ENCODE measurements at places on chromosomes 6 and 20.

- DNase-seq = no peak
Measured at GRCh38 chr6:128606611-128607010, 86.2 kb upstream of the PTPRK start.

GRCh38 chr6:169345146-169345545 is 91.5 kb upstream of the THBS2 start:
- no peak for DNase-seq

- no peak for DNase-seq
Measured at GRCh38 chr6:136737374-136737844, 54.9 kb downstream of the MAP3K5 start.

DNA sequence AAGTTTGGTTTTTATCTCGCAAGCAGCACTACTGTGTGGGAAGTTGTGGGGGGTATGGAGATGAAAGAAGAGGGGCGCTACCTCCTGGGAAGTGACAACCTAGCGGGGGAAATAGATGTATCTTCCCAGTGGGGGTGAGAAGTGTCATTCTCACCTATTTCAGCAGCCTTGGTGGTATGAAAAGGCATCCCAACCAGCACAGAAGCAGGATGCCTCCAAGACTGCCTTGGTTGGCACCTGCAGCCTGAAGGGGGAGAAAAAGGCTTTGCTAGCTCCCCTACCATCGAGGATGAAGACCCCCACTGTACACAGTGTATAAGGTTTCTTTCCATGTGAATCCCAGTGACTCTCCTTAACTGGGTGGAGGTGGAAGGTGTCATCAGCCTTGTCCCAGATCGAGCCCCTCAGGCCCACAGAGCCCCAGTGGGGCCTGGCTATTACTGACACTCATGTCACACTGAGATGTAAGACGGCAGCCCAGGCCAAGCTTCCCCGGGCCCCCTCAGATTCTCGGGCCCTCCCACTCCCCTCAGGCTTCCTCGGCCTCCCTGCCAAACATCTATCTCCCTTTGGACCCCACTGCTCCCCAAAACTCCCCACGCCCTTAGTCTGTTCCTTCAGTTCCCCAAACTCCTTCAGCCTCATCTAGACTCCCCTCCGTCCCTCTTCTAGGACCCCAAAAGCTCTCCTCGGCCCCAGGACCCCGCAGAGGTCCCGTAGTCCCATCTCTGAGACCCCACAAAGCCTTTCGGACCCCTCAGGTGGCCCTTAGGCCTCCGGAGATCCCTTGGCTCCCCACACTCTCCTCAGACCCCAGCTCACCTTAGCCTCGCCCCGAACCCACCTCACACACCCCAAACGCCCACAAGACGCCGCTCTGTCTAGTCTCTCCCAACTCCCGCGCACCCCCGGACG is 688 bp downstream of the COMMD7 start:
- no peak for DNase-seq

GRCh38 chr20:18986146-18986830 is 172.7 kb downstream of the SCP2D1 start:
- no peak for DNase-seq

DNA sequence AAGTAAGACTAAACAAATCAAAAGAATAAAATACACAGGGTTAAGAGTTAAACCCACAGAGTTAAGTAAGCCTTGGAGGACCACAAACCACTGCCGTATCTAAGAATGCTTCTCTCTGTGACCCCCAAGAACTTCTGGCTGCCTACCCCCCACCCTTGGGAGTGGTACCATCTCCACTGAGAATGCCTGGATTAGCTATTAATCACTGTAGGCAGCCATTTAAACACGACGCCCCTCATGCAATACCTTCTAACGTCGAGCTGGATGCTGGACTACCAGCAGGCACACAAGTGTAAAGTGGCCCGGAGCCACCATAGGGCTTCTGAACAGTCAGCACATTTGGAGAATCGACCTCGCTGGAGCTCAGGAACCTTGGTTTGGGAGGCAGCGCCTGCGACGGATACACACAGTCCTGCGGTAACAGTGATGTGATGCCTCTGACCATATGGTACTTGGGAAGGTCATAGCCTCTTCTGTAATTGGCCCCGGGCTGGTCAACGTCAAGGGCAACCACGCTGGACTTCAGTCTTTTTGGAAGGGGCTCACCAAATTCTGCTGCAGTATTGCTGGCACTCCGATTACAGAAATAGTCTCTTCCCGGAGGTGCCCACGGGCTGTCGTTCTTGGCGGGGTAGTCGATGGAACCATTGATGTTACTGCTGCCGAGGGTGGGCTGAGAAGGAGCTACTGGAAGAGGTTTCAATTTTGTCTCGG is 18.0 kb downstream of the ZNF217 start:
- DNase-seq = no peak

DNA sequence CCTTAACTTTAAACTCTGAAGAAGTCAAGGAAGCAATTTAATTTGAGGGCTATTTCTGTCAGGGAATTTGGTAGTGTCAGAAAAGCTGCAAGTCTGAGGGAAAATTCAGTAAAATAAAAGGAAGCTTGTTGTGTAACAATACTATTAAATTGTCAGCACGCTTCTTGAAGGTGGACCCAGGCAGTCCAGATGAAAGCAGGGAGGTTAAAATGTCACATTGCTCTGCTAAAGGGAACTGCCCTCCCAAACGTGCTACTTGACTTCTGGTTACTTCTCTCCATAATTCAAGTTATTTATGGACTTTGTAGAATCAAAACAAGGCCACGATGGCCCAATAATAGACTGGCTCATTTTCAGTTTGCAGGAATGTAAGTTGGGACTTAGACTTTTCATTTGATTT is 28.2 kb upstream of the ARMC2 start:
- DNase-seq = no peak

GRCh38 chr6:127300411-127300810 is 33.7 kb downstream of the RNF146 start:
- no peak for DNase-seq

GRCh38 chr6:167696296-167696695 is 130.4 kb upstream of the AFDN start:
- peak; percentile 22 for DNase-seq

- no peak for DNase-seq
Measured at GRCh38 chr20:1880529-1881239, 14.5 kb upstream of the SIRPA start.

GRCh38 chr6:71412559-71413140 is 124.0 kb downstream of the OGFRL1 start:
- no peak for DNase-seq

DNA sequence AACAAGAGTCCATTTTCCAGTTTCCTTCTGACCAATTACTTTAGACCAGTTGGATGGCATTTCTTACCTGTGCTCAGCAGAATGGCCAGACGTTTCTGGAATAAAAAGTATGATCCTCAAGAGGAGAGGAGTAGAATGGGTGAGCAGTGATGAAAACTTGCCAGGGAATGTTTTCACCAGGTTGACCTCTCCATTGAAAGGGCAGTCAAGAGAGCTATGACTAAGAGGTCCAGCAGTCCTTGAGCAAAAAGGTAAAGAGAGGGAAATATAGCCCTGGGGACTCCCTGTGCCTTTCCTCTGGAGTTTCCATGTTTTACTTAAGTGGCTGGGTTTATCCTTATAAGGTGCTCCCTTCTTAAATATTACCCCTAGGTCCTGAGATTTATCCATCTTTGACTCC is 210.9 kb downstream of the TBX18 start:
- no peak for DNase-seq

DNA sequence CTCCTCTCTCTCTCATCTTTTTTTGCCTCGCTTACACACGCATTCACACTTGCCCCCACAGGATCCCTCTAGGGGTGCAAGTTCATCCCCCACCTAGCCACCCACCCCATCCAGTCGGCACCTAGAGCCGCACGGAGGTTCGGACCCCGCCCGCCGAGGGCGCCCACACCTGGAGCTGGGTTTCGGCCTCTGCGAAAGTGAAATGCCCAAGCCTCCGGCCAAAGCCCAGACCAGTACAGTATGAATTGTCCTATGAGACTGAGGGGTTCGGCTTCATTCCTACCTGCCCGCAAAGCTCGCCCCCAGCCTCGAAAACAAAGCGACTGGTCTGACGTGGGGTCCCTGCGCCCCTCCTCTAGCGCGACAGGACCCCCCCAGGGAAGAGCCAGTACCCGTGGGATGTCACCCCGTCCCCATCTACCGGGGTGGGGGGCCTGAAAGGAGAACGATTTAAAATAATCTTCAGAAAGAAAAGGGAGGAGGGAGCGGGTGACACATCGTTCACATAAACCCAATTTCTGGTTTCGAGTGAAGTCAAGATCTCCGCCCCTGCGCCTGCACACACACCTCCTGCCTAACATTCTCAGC is 1.5 kb downstream of the TFAP2A start:
- DNase-seq = no peak

DNA sequence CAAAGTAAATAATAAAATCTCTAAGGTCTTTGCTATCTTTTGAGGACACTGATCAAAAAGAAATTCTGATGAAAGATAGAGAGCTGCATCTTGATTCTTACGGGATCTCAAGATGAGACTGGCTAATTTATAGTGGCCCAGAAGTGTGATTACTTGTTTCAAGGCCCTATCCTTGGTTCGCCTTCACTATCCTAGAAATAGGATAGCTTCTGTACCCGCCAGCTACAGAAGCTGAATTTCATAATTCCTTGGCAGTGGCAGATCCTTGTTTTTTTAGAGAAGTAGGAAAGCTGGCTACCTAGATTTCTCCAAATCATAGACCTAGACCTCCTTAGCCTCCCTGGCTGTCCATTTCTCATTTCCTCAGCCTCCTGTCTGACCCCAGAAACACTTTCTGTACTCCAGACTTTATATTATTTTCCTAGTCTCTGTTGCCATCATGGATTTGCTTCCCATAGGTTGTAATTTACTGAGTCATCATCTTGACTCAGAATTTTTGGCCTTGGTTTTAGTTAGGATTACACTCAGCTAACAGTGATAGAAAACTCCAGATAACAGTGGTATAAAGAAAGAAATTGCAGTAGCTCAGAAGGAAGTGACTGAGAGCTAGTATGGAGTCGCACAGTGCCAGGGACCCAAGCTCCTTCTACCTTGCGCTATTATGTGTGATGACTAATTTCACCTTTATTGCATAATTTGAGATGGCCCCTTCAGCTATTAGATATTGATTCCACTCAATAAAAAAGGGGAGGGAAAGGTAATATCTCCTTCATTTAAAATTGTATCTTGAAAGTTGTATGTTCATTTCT is 27.7 kb downstream of the PHF3 start:
- DNase-seq = no peak

- DNase-seq = no peak
Measured at GRCh38 chr20:57412347-57413029, 21.3 kb downstream of the RBM38 start.

- peak; percentile 9 for DNase-seq
Measured at GRCh38 chr20:57390604-57391438, at the start of gene RBM38. Gene RBM38, plus strand, starts transcription at chr20:57391396. Its CDS starts 186 bp downstream, at chr20:57391582.

DNA sequence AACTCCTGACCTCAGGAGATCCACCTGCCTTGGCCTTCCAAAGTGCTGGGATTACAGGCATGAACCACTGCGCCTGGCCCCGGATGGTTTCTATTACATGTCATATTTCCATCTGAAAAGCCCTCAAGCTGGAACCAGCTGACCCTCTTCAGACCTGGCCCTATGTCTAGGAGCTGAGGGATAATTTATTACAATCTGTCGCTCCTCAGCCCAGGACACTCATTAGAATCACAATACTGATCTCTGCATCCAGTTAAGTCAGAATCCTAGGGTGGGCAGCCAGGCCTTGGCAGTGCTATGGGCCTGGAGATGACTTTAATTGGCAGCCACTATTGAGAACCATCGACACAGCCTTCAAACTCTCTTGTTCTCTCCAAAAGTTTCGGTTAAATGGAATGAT is 162.6 kb upstream of the SNX9 start:
- no peak for DNase-seq

DNA sequence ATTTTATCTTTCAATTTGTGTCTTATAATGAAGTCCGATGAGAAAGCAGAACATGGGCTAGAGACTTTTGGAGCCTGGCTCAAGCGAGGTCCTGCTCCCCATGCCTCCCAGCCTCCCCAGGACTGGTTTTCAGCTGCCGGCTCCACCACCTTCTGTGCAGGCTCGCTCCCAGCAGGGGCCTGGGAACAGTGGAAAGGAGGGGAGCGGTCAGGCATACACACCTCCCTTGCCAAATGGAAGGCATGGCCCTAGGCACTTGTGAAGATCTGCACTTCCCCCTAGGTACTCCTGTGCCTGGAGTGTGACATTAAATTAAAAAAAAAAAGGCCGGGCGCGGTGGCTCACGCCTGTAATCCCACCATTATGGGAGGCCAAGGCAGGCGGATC is 4.7 kb upstream of the MOG start:
- no peak for DNase-seq

DNA sequence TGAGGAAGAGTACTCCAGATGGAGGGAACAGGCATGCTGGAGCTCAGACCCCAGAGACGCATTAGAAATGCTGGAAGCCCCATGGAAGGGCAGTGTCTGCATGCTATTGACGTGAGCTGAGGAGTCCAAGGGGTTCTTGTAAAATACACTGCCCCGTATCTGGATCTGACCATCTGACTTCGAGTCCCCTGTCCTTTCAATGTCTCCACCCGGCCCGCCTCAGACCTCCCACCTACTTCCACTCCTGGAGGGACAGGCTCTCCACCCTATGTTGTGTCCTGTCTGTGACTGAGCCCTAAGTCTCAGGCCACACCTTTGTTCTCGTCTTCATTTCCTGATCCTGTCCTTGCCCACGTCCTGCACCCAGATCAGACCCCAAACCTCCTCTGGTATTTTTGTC is 496.3 kb downstream of the CDH26 start:
- no peak for DNase-seq

- no peak for DNase-seq
Measured at GRCh38 chr20:4813863-4814695, 92.4 kb downstream of the PRND start.

DNA sequence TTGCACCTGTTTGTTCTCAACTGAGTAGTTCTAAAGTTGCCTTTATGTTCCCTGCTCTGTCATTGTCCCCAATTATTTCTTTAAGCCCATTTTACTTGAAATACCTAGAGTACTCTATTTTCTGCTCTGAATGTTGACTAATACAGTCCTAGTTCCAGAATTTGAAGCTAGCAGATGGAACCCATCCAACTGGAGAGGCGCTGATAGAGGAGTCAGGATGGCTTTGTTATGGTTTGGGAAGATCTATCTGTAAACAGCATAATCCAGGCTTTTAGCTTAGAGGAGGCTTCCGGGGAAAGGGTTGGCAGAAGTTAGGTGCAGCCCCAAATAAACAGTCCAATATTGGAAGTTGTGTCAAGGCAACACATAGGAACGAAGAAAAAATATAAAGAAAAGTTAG is 927.7 kb downstream of the TFAP2A start:
- no peak for DNase-seq

DNA sequence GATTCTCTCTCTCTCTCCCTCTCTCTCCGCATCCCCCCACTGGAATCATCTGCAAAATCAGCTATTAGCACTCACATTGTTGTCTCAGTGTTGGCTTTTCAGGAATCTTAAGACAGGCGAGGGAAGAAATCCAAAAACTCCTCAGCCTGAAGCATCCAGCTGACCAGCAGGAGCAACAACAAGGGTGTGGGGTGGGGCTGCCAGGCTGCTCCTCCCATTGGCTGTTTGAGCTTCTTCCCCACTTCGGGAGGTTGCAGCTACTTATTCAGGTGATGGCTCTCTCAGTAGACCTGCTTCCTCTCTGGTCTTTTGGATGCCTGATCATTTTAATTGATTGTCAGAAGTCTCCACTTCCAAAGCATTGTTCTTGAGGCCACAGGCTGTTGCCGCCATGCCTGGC is 24.1 kb upstream of the SLC32A1 start:
- no peak for DNase-seq
